Esophagus squamous epithelium (tissue), 5 donors: ENCODE measurements at places on chromosomes 3 and 15.

GRCh38 chr15:63042877-63043334 lies 359 bp downstream of the TPM1 start:
- no peak for DNase-seq

DNA sequence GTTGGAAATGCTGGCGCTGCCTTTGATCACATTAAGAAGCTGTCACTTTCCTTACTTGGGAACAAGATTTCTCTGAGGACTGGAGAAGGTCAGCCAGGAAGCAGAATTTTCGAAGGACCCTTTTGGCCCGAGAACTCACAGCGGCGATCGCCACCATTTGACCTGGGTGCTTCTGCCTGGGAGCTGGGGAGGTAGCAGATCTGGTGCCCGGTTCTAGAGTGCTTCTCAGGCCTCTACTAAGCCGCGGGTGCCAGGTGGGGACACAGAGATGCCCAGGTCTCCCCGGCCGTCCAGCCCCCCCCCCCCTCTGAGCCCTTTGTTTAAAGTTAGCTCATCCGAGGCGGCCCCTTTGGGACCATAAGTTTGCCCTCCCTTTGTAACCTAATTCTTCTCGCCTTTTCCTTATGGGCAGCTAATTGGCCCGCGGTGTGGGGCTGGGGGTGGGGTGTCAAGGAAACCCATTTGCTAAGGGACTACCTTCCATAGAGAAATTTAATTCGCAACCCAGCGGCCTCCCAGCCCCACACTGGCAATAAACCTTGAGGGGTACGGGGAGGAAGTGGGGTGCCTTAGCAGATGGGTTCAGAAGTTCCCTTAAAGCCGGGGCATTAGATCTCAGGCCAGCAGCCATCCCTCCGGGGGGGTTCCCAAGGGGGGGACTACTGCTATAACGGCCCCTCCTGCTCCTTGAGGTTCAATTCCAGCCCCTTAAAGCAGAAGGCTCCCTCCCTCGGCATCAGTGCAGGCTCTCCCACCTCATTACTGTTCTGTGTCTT lies 1.9 kb downstream of the GATA2 start:
- DNase-seq, result no peak

DNA sequence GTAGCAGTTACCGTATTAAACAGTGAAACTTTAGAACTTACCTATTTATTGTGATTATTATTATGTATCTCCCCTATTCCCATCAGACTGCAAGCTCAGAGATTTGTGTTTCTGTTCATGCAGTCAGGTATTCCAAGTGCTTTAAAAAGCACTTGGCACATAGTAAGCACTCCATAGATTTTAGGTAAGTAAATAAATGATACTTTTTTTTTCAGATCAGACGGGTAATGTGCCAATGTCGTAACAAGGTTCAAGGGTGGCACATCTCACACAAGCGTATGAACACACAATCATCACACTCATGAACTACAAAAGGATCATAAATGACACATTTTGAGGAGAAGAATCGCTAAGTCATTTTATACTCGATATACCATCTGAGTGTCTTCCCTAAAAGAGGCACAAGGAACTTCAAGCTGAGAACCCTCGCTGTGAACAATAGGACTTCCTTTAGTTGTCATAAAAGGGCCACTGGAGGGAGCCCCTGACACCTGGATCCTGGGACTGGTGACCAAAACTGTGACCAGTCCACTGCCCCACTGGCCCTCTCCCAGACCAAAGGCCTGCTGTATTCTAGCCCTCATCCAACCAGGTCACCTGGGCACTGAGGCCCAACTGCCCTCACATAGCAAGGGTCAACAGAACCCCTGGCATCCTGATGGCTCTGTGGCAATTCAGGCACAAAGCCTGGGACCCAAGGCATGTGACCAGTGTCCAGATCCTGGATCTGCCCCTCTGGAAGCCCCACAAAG lies 32.1 kb downstream of the KIF9 start:
- DNase-seq, result no peak

DNA sequence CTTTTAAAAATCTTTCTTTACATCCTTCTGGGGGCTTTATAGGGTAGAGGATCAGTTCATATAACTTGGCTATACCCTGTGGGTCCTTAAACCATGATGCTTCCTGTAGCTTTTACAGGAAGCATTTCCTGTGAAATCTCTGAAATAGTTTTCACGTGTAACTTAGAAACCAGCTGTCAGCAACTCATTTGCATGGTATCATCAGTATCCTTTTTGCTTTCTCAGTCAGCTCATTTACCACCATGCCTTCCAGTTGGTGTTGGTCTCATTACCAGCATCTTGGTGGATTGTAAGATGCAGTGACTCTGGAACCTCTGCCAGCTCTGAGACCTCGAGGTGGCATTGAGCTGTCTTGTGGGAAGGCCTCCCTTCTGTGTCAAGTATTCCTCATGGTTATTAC lies 96.7 kb upstream of the MYZAP start:
- DNase-seq, result no peak

- DNase-seq, result no peak
Observed at GRCh38 chr15:83207009-83207659, 489 bp downstream of the HDGFL3 start.

DNA sequence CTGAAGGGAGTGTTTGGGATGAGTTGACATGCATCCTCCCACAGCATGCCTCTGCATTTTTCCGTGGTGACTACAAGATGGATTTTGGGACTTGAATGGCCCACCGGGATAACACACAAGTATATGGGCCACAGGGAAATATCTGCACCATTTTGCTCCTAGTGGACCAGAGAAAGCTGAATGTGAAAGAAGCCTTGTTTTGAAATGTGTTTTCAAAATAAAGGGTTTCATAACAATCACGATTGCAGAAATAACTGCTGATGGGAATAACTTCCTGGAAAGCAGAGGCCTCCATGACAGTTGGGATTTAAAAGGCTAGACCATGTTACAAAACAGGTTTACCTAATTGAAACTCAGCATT lies 77.5 kb upstream of the PRR23C start:
- DNase-seq, result no peak

GRCh38 chr3:158249183-158249582 lies 139.3 kb downstream of the RSRC1 start:
- DNase-seq, result no peak

DNA sequence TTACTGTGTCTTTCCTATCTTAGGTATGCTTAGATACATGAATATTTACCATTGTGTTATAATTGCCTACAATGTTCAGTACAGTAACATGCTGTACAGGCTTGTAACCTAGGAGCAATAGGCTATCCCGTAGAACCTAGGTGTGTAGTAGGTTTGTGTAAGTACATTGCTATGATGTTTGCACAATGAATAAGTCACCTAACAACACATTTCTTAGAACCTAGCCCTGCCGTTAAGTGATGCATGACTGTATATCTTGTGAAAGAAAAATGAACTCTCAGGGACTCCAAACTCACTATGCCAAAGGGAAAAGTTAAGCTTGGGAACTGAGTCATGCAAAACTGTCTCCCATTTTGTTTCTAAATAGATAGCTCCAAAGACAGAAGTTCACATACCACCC lies 91.5 kb upstream of the ACP3 start:
- DNase-seq, result no peak

DNA sequence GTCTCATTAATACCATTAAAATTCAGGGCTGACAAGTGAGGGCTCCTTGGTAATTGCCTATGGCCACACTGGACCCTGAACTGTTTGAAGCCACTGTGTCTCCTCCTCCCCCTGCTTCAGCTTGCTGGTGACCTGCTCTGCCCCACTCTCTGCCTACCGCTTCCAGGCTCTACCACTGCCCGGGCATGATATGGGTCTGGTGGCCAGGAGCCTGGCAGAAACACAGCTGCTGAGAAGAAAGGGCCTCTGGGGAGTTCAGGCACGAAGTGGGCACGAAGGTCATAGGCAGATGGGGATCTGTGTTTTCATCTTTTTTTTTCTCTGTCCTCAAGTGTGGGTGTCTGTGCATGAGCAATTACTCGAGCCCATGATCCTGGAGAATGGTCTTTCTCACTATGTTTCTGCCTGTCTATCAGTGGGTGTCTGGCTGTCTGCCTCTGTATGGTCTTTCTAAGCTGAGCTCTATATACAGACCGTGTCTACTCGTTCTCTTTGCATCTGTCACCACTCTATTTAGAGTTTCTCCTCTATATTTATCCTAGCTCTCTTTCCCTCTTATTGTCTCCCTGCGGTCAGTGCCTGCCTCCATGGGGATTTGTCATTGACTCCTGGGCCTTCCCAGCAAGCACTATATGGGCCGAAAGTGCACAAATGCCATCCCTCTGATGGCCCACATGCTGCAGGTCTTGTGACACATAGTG lies 42.1 kb upstream of the EPHB1 start:
- no peak for DNase-seq

DNA sequence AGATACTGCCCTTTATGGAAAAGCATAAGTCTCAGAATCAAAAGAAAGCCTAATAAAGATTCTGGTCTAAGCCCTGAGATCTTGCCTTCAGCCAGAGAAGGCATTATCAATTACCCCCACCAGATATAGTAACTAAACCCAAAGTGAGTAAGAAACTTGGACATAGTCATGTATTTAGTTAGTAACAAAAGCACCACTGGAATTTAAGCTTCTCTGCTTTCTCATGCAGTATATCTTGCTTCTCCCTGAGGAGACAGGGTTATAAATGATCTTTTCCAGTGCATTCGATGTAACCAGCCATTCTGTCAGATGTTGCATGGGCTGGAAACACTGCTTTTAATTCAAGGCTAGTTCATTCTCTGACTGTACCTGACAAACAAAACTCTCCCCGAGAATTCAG lies 946.7 kb downstream of the NAALADL2 start:
- no peak for DNase-seq

- no peak for DNase-seq
Observed at GRCh38 chr3:99878005-99878404, 60.3 kb downstream of the CMSS1 start.

DNA sequence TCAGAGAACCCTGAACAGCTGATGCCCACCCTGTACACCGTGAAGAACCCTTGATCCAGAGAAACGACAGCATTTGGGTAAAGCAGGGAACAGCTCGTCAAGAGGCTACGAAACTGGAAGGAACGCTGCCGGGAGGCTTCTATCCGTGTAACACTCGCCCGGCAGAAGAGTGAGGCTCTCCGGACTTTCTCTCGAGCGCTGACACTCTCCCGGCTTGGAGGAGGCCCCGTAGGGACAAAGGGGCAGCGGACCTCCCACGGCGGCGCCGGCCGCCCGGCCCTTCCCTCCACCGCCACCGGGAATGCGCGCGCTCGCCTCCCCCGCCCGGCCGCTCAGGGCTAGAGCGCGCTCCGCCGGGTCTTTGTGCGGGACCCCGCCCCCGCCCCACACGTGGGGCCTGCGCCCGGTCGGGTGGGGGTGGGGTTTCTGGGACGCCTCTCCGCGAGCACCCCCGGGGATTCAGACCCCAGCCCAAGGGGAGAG lies 1.7 kb downstream of the HYAL2 start:
- no peak for DNase-seq

GRCh38 chr3:113601240-113601639 lies 68.9 kb downstream of the SIDT1 start:
- DNase-seq, result no peak

GRCh38 chr3:169350228-169350627 lies 313.3 kb downstream of the MECOM start:
- no peak for DNase-seq

DNA sequence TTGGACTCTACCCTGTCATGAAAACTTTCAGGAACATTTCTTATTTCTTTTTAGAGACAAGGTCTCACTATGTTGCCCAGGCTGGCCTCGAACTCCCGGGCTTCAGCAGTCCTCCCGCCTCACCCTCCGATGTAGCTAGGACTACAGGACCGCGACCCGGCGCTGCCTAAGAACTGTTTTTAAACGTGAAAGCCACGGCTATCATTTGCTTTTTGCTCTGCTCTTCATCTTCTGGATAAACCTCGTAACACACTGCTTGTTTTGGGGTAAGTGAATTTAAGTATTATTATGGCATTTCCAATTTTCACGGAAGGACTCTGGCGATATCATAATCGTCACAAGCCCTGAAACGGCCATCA lies 14.3 kb upstream of the CCNL1 start:
- DNase-seq, result no peak

- DNase-seq, result no peak
Observed at GRCh38 chr3:18902081-18902793, 246.1 kb upstream of the KCNH8 start.

GRCh38 chr15:99105514-99106341 lies 848 bp downstream of the SYNM start:
- DNase-seq, result no peak

DNA sequence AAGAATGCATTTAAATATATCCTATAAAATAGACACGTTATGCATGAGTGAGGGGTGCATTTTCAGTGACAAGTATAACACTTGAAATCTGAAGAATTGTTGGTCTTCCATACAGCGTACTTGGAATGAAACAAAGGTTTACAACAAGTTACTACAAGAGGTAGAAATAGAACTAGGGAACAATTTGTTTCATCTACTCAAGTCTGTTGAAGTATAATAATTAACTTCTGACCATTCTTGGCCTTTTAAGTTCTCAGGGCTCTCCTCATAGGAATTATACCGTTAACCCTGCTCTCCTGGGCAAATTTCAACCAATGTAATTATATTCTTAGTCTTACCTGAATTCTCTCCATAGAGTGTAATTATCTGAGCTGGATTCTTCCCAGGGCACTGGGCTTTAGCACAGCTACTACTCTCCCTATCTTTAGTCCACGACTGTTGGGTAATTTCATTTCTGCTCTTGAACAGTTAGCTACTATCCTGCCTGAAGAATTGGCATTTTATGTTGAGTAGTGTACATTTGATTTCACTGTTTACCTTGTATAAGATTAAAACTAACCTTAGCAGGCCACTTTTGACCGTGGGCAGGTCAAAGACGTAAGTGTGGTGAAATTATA lies 100.6 kb downstream of the UBE2E2 start:
- DNase-seq, result no peak

GRCh38 chr3:71752831-71753700 lies 589 bp upstream of the GPR27 start:
- no peak for DNase-seq

- no peak for DNase-seq
Observed at GRCh38 chr3:168152149-168152548, 56.4 kb upstream of the GOLIM4 start.
